ENCODE measurements at places on chromosomes 2 and 18.

DNA sequence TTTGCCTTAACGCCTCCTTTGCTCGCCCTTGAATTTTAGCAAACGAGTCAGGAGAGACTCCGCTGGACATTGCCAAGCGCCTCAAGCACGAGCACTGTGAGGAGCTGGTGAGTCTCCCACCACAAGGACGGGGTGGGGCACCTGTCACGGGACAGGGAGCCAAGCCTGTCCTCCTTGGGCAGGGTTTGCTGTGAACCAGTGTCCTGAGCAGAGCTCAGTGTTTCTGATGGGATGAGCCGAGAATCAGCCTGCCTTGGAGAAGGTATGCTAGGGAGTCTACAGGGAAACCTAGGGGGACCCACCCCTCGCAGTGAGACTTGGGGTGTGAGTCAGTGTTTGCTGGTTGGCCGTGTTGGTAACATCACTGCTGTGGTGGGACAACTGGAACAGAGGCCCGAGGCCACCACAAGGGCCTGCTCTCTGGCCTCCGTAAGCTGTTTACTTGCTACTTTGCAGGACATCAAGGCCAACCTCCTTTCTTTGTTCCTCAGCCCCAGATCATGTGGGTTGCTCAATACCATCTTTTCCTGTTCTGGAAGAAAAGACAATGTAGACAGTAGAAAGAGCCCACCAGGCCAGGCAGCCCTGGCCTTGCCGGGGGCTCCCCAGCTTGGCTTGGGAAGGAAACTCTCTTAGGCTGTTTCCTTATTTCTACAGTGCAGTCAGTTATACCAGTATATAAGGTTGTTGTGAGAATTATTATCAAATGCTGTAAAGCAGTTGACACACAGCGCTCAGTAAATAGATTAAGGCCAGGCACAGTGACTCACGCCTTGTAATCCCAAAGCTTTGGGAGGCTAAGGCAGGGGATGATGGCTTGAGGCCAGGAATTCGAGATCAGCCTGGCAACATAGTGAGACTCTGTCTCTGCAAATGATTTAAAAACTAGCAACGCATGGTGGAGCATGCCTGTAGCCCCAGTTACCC lies 42.4 kb downstream of the ITGB1BP1 start:
- no peak for DNase-seq

- no peak for DNase-seq
Observed at GRCh38 chr2:9897331-9897737, 54.1 kb downstream of the TAF1B start.

- DNase-seq: no peak
Observed at GRCh38 chr2:3294493-3294892, 83.1 kb downstream of the EIPR1 start.

GRCh38 chr2:224436634-224437033 lies 34.7 kb upstream of the FAM124B start:
- no peak for DNase-seq

DNA sequence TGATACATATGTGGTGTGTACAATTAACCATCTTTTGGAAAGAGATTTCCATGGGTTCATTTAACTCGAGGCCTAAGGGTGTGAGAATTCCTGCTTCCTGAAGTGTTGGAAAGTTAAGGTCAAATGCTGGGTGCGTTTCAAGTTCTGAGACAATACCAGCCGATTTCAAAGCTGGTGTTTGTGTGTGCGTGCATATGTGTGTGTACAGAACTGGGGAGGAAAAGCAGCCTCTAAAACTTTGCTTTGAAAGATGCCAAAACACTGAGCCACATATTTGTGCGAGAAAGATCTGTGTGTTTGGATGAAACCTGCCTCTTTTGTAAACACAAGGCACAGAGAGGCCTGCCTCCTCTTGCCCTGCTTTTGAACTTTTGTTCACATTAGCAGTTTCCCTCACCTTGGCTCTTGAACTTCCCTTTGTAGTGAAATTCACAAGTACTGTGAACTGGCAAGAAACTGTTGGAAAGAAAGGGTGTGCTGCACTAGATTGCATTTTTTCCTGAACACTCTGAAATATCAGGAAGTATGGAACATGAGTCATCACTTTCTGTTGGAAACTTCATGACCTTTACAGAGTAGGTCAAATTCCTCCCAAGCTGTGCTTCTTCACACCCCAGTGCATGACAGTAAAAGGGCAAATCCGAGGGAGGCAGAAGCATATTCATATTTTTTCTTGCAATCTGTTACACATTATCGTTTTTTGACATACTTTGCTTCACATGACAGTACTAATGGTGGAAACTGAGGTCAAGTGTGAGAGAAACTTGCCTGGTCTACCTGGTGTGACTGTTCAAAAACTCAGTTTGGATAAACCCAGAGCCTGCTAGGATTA lies 20.0 kb upstream of the CAVIN2 start:
- DNase-seq: no peak

- no peak for DNase-seq
Observed at GRCh38 chr2:8822218-8822617, 15.2 kb downstream of the KIDINS220 start.

- DNase-seq: peak; percentile 32
Observed at GRCh38 chr2:186687807-186688211, 6.1 kb upstream of the FAM171B start.

DNA sequence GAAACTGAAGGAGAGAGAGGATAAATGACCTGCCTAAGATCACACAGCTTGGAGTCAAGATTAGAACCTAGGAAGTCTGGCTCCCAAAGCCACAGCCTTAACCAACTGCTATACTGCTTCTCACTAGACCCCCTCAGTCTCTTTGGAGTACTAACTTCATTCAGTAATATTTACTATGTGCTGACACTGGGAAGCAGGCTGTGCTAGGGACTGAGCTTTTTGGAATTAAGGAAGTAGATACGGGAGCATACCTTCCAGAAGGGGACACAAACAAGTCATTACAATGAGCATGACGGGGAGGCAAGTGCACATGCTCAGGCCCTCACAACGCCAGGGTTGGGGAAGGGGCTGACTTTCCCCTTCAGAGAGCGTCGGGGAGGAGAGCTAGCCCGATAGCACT lies 97.7 kb downstream of the INO80D start:
- no peak for DNase-seq

GRCh38 chr2:32688541-32688940 lies 60.7 kb downstream of the TTC27 start:
- DNase-seq: no peak

- no peak for DNase-seq
Observed at GRCh38 chr2:156399224-156399949, 36.8 kb upstream of the GPD2 start.

GRCh38 chr2:101563849-101564248 lies 88.9 kb upstream of the RFX8 start:
- no peak for DNase-seq

GRCh38 chr2:181991171-181991885 lies 5.7 kb downstream of the PPP1R1C start:
- DNase-seq: peak; percentile 50

DNA sequence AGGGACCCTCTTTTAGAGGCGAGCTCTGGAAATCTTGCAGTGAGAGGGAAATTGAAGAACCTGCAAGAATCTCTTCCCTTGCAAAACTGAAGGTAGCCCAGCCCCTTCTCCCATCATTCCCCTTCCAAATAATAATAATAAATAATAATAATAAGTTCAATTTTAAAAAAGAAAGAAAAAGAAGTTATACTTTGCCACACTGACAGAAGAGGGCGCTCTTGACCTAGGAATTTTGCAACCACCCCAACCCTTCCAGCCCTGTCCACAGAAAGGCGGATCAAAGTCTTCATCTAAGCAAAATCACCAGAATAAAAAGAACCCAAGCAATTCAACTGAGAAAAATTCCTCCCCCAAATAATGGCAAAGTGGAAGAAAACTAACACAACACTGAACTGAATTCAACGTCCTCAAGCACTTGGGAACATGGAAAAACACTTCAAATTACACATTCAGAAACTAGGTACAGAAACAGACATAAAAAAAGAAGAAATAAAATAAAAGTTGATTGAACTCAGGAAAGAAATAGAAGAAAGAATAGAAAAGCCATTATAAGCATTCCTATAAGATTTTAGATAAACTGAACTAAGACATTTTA lies 98.9 kb upstream of the GLS start:
- DNase-seq: peak; percentile 68

- no peak for DNase-seq
Observed at GRCh38 chr2:69669666-69670065, 26.1 kb upstream of the AAK1 start.

- peak; percentile 15 for DNase-seq
Observed at GRCh38 chr2:9539531-9539930, 16.1 kb downstream of the ADAM17 start.

DNA sequence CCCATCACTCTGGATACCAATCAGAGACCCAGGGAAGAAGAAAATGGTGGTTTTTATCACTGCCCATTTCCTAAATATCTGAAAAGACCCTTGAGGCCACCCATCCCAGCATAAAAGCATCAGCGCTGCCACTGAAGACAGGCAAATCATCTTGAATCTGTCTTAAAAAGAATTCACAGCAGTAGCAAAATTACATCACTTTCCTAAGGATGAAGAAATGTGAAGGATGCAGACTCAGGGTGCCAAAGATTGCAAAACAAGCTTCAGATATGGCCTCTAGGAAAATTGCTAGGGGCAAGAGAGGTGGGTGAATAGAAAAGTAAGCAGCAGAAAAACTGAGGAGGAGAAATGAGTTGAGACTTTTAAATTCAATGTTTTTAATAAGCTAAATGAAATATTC lies 70.0 kb downstream of the SLC25A12 start:
- DNase-seq: no peak

DNA sequence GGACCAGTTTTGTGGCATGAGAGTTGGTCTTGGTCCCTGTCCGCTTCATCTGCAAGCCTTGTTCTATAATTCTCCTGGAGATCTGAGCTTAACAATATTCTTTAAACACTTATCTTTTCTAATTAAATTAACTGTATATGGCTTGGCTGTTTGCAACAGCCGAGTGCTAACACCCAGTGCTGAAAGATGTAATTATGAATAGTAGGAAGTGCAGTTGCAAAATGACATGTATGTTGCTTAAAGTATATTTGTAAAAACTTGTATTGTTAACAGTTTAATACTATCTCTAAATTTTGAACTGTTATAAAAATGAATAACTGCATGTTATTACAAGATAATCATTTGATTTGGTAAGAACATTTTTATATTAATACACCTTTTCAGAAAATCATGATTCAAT lies 45.1 kb downstream of the CCDC102B start:
- DNase-seq: no peak

DNA sequence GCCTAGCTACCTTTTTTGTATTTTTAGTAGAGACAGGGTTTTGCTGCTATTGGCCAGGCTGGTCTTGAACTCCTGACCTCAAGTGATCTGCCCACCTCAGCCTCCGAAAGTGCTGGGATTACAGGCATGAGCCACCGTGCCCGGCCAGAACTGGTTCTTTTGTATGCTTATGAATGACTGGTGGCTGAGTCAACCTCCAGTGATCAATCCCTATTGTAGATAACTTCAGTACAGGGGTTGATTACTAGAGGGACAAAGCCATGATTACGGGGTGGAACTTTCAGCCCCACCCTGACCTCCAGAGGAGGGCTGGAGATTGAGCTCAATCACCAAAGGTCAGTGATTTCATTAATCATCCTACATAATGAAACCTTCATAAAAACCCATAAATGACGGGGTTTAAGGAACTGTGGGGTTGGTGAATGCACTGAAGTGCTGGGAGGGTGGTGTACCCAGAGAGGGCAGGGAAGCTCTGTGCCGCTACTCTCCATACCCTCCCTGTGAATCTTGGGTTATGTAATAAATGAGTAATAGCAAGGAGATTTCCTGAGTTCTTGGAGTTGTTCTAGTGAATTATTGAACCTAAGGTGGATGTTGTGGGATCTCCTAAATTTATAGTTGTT lies 281.8 kb upstream of the CXCR4 start:
- no peak for DNase-seq

GRCh38 chr2:3467654-3468053 lies 51.7 kb downstream of the ADI1 start:
- no peak for DNase-seq

DNA sequence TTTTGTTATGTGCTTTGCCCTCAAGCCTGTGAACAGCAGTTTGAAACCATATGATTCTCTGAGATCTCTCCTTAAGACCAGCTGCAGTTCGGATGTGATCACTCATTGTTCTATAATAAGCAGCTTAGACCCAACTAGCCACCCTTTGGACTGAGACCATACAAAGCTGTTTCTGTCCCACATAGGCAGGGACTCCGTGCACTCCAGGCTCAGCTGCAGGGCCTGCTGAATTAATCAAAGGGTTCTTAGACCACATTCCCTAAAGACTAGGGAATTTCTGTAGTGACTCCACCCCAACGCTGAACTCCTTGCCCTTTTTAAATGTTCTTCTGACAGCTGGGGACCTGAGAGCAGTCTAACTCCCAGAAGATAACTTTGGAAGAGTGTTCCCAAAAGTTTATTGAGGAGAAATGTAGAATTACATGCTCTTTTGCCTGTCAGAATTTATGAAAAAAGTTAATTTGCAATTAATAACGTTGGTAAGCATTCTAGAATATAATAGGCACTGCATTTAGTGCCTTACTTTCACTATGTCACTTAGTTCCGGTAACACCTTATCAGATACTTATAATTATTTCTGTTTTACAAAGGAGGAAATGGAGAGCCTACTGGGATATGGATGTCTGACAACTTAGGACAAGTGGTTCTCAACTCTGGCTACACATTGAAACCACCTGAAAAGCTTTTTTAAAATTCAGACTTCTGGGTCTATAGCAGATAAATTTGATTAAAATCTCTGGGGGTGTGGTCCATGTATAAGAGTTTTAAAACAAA lies 42.3 kb downstream of the GULP1 start:
- DNase-seq: no peak

DNA sequence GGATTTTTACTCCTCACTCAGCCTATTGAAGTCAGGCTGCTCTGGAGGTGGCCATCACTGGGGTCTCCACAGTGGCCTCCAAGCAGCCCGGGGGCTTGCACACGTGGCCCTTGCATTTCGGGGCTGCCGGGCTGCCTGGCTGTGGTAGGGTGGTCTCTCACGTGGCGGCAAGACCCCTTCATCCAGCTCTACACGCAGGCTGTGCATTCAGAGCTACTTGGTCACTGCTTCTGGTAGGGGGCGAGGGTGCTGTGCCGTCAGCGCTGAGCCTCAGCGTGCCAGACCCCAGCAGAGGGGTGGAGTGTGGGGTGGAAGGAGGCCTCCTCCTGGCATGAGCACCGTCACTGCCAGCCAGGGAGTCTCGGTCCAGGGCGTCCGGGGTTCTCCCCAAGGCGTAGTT lies 80.6 kb downstream of the SH3BP4 start:
- no peak for DNase-seq

DNA sequence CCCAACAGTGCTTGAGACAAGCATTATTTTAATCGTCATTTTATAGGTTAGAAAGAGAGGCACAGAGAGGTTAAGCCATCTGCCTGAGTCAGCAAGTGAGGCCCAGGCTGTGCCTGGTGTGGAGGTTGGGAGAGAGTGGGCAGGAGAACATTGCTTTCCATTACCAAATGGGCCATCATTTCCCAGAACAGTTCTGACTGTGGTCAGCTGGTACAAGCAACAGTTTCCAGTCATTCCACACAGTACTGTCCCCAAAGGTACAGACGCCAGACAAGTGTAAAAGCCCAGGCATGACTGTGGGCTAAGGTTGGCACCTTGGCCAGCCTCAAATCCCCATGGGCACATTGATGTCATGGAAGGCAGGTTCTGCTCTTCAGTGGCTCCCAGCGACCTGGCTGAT lies 98.2 kb upstream of the LCLAT1 start:
- no peak for DNase-seq

Data from NAMALWA (cell line).